Activated CD4-positive, alpha-beta T cell treated with anti-CD3 and anti-CD28 coated beads, Interleukin-2, amount 50 U/mL, for 24 hours (primary cell): ENCODE measurements at places on chromosomes 11 and 22.

DNA sequence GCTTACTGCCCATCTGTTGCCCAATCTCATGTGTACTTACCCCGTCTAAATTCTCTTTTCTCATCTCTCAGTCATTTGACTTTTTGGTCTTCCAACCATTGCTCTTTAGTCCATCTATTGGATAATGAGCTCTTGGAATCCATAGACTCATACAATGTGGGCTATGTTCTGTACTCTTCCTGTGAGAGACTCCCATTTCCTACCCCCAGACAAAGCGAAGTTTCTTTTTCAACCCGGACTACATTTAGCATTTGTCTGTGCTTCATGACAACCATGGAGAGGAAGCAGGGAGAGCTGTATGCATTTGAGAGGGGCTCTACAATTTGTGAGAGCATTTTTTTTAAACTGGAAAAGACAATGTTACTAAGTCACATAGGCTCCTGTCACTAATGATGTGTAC is 4.0 kb upstream of the ARHGAP42 start:
- DNase-seq, result no peak

DNA sequence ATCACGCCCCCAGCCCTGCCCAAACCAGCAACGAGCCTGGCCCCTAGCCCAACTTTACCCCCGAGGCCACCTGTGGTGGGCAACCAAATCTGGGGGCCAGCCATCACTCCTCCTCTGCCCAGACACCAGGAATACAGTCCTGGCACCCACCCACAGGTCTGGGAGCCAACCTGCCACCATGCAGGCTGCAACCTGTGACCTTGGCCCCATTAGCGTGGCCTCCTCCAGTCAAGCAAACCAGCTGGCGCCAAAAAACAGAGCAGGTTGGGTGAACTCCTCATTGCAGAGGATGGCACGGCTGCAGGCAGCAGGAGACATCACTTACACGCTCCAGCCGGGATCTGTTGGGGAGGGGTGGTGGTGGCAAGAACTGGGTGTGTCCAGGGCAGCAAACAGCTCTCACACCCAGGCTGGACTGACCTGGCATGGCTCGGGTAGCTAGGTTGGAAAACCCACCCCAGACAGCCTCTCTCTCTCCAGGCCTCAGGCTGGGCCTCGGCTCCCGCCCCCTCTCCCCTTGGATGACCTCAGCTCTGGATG is 65.5 kb upstream of the TCF20 start:
- DNase-seq, result no peak

- DNase-seq, result no peak
These were observed 4.9 kb downstream of the MMP13 start for GRCh38 chr11:102950622-102951081.

DNA sequence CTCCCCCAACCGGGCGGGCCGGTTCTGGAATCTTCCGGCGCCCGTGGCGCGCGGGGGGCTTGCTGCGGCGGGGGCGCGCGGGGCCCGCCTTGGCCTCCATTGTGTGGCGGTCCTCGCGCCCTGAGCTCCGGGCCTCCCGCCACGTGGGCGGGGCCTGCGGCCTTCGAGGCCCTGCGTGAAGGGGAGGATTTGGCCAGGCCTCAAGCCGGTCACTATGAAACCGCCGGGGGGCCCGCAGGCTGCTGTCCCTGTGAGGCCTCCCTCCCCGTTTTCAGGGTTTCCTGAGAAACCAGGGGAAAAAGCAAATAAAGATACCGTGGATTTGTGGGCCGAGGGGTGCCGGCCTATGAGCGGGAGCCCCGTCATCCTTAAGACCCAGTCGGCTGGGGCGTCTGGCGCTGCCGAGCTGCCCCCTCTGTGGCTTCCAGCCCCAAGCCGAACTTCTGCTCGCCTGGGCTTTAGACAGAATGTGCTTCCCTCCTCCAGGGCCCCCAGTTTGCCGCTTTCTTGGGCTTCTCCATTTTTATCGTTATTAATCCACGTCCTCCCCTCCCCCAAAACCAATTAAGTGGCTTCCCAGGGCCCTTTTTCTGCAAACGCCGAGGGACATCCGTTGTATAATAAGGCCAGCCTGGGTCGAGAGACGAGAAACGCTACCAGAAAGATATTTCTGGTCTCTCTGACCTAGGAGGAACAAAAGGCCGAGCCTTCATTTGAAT is 602 bp downstream of the EWSR1 start:
- DNase-seq, result peak; percentile 10

- no peak for DNase-seq
These were observed 5.2 kb upstream of the RAB3IL1 start for GRCh38 chr11:61922539-61922938.

- DNase-seq, result no peak
These were observed 475.4 kb upstream of the FAT3 start for GRCh38 chr11:91749251-91749650.

GRCh38 chr11:8268530-8269400 is 5.1 kb upstream of the LMO1 start:
- DNase-seq, result no peak

DNA sequence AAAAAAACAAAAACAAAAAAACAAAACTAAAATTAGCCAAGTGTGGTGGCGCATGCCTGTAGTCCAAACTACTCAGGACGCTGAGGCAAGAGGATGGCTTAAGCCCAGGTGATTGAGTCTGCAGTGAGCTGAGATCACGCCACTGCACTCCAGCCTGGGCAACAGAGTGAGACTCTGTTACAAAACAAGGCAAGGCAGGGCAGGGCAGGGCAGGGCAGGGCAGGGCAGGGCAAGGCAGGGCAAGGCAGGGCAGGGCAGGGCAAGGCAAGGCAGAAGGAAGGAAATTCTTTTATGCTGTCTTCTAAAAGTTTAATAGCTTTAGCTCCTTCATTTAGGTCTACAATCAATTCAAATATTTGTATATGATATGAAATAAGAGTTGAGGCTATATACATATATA is 50.1 kb upstream of the RASSF10 start:
- DNase-seq, result no peak

GRCh38 chr22:36734171-36735058 is 30.9 kb upstream of the CACNG2 start:
- DNase-seq, result no peak

DNA sequence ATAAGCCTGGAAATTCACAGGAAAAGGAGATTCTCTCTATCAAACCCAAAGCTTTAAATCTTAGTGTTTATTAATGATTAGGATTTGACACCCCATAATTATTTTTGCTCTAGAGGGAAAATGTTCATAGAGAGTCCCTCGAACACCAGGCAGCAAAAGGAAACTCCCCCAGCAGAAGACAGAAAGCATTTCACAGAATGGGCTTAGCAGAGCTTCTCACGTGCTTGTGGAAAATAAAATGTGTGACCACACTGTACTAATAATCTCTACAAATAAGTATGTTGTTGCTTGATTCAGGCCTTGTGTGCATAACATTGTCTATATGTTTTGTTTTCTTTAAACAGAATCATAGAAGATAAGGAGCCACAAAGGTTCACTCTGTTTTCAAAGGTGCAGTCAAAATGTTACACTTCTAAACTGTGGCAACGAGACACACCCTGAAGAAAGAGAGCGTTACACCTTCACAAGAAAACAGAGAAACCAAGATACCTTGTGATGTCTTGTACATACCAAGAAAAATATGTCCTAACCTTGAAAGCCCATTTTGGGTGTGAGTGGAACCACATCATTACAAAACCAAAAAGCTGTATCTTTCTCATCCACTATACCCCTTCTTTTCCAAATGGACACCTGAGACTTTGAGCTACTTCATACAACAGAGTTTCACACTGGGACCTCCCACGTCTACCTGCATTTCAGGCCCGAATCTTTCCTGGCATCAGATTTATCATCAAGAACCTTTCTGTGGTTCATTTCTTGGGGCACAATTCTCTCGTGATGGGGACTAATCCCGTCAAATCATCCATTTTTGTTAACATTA is 282.5 kb downstream of the ETS1 start:
- no peak for DNase-seq

GRCh38 chr22:46148816-46149511 is 1.4 kb upstream of the PPARA start:
- DNase-seq, result no peak

- no peak for DNase-seq
These were observed 551.6 kb downstream of the OPCML start for GRCh38 chr11:132980670-132981069.

GRCh38 chr11:12845739-12846358 is 163.3 kb upstream of the RASSF10 start:
- DNase-seq, result no peak

- no peak for DNase-seq
These were observed 620 bp downstream of the APOBEC3A start for GRCh38 chr22:38957808-38958650.

- no peak for DNase-seq
These were observed 20.5 kb upstream of the RBFOX2 start for GRCh38 chr22:36048911-36049677.

DNA sequence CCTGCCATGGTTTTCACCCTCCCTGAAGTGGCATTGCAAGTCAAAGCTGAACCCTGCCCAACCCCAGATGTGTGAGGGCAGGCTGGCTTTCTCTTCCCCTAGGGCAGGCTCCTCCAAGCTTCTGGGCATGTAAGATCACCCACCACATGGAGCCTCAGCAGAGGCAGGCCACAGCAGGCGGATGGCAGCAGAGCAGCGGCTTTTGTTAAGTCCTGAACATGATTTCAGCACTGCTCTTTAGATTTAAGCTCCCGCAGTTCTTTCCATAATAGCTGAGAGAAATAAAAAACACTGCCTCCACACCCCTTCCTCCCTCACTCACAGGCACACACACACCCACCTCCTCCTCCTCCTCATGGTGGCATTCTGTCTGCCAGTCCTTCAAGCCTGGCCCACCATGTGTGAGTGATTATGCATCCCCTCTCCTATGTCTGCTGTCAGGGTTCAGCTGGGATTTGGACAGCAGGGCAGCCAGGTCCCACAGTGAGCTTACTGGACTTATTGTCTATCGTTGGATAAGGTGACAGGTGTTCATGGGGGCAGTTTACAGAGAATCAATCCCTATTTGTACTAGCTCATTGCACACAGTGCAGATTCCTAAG is 5.0 kb upstream of the NTM start:
- DNase-seq, result no peak

DNA sequence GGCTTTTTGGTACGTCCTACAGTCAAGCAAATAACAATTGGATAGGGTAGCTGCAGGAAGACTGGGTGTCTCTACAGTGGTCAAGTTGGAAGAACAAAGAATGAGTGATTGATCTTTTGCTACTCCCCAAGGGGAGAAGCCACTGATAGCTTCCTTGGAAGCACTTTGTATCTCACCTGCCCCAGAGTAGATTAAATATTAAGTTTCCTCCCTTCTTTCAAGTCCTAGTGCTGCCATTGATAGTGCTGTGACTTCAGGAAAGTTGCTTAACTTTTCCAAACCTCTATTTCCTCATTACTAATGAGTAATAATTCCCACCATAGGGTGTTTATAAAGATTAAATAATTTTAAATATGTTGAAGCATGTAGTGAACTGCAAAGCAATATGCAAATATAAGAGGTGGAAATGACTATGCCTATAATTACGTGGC is 35.6 kb upstream of the EHF start:
- no peak for DNase-seq

- DNase-seq, result peak; percentile 65
These were observed 38.2 kb upstream of the WEE1 start for GRCh38 chr11:9535189-9535781.

DNA sequence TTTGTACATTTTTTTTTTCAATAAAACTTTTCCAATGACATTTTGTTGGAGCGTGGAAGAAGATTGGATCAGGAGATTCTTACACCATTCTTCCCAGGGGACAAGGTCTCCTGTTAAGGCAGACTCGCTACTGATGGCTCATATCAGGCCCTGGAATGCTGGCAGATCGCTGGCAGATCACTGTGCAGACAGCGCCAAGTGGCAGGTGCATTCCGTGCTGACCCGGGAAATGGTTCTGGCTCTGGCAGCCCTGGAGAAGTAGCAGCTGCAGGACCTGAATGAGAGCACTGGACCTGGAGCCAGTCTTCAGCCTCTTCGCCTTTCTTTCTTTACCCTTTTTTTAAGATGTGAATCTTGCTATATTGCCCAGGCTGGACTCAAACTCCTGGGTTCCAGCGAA is 10.7 kb downstream of the SERPINH1 start:
- DNase-seq, result no peak

DNA sequence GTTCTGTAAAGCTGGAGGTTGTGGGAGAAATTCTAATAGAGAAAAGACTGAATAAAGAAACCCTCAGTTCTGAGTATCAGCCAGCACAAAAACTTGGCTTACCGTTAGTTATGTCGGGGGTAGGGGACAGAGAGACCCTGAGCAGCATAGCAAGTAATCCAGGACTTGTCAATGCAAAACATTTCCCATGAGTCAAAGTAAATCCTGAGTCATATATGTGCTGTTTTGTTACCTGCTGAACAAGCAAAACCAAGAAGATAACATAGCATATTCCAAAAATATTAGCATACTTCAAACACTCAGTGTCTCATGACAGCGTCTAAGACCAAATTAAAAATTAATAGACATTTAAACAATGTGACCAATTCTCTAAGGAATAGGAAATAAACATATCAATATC is 75.1 kb upstream of the LUZP2 start:
- DNase-seq, result no peak

DNA sequence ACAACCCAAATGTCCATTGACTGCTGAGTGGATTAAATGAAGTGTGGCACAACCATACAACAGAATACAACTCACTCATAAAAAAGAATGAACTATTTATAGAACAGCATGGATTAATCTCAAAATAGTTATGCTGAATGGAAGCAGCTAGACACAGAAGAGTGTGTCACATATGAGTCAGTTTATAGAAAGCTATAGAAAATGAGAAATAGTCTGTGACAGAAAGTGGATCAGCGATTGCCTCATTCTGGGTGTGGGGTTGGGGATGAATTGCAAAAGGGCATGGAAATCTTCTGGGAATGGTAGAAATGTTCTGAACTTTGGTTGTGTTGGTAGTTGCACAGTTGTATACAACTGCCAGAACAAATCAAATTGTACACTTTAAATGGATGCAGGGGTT is 37.4 kb downstream of the PRR5L start:
- DNase-seq, result no peak

- no peak for DNase-seq
These were observed 437.3 kb upstream of the CADM1 start for GRCh38 chr11:115941481-115941993.

DNA sequence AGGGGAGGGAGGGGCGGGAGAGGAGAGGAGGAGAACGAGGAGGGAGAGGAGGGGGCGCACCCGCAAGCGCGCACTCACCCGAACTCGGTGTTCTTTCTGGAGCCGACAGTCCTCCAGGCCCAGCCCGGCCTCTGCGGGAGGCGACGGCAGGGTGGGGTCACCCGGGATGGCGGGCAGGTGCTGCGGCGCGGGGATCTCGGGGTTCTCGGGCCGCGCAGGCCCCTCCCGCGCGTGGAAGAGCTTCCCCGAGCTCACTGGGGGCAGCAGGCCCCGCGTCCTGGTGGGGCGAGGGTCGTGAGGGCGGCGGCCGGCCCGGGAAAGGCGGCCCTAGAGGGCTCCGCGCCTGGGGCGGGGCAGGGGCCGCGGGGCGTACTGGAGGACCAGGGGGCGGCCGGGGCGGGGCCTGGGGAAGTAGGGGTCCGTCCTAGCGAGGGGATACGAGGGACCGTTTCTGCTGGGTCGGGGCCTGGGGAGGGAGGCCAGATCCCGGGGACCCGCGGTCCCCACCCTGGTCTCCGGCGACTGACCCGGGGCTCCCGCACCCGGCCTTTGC is 5.2 kb downstream of the LMNTD2 start:
- DNase-seq, result no peak
